ENCODE measurements at places on chromosomes 1 and 21.

GRCh38 chr1:203661572-203661971 lies 34.9 kb downstream of the ATP2B4 start:
- no peak for DNase-seq

GRCh38 chr21:30689822-30690221 lies 28.8 kb downstream of the KRTAP21-3 start:
- no peak for DNase-seq

GRCh38 chr1:19893687-19894086 lies 11.5 kb downstream of the OTUD3 start:
- no peak for DNase-seq

- DNase-seq, result no peak
These were observed 82.3 kb downstream of the ITPKB start for GRCh38 chr1:226656601-226657277.

DNA sequence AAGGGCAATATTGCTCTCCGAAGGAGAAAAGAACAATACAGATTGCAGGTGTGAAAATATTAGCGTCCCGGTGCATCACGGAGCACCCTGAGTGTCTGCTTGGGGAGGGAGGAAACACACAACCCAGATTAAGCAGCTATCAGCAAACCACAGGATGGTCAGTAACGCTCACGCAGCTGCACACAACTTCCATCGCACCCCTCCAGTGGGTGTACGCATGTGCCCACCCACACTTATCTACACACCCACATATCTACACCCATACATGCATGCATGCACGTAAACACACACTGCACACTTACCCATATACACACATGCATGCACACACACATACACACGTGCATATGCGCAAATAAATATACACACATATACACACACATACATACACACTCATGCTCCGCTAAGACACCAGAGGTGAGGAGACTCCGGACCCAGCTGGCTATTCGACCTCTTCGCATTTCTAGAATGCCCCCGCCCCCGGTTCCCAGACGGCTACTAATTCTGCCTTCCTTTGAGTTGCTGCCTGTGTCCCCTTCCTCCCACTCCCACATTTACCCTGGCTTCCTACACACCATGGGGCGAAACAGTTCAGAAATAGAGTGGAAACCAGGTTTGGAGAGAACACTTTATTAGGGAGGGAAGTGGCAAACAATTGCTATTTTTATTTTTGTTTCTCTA lies 26.2 kb downstream of the ITPKB start:
- DNase-seq, result no peak

DNA sequence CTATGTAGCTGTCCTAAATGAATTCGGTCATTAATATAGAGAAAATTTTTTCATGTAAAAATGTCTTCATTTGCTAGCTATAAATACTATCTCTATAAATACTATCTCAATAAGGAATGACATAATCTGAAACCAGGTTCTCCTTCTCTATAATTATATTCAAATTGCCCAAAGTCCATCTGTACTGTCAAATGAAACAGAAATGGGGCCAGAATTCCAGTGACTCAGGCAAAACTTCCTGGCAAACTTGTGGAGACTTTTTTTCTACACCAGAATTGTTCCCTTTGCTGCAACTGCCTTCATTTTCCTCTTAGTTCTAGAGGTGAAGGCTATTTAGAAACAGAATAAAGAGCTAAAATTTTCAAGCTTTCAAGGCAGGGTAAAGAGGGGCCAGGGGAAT lies 152.5 kb downstream of the KCNH1 start:
- no peak for DNase-seq

DNA sequence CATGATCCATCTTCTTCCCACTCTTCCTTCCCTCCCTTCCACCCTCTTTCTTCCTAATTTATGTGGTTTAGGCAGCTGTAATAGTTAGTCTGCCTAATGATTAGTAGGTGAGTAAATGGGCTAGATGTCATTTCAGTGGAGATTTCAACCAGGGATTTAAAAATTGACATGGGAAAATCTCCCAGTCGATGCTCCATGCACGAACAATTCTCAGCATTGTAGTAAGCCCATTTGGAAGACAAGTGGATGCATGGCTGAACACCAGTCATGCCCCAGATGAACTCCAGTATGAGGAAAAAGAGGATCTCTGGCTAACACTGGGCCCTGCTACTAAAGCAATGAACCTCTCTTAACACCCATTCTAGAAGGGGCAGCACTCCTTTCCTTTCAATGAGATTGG lies 25.3 kb downstream of the CHI3L2 start:
- no peak for DNase-seq

Measured in muscle of back (tissue), 13 donors.